ENCODE measurements at places on chromosomes 7 and 10.
A peak's percentile ranks its signal among the peaks of the same experiment; 100 is the strongest.

DNA sequence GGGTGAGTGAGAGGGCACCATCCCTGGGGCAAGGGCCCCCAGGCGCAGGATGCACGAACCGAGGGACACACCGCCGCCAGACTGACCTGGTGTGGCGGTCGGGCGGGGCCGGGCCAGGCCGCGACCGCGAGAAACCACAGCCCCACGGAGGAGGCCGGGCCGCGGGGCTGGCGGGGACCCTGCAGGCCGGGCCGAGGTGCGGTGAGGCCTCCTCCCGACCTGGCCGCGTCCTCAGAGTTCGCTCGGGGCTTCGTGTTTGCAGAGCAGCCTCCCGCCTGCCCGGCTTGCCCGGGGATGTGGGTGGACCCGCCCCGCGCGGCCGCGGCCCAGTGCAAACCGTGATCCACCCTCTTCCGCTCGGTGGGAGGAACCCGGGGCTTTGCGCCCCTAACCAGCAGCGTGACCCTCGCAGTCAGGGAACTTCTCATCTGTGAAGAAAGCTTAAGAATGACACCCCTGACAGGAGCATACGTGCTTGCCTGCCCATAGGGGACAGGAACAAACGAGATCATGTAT, 20.6 kb upstream of the HOXA13 start:
- DNase-seq = no peak

GRCh38 chr10:11483201-11484148, 128.0 kb downstream of the USP6NL start:
- DNase-seq = no peak

DNA sequence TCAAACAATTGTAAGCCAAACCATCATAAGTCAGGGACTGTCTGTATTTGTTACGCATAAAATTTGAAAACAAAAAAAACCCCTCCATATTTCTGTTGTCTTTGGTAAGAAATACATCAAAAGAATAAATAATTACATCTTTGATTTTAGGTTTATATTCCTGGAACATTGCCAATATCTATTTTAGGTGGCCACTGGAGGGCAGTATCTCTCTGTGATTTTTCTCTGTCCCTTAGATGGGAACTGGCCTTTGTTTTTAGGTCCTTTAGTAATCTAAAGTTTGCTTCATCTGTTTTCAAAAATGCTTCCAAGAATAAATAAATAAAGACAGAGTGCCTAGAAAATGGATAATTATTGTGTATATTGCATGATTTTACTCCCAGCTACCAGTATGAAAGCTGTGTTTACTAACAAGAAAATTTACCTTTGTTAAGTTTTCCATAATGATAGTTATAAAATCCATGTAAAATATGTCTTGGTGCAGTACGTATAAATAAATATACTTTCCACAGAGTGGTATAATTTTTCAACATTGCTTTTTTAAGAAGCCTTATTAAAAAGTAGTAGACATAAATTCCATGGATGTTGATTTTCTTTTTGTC, 64.2 kb downstream of the PHYHIPL start:
- DNase-seq = peak; percentile 78

GRCh38 chr7:24786941-24787340, 29.7 kb upstream of the GSDME start:
- DNase-seq = peak; percentile 77

DNA sequence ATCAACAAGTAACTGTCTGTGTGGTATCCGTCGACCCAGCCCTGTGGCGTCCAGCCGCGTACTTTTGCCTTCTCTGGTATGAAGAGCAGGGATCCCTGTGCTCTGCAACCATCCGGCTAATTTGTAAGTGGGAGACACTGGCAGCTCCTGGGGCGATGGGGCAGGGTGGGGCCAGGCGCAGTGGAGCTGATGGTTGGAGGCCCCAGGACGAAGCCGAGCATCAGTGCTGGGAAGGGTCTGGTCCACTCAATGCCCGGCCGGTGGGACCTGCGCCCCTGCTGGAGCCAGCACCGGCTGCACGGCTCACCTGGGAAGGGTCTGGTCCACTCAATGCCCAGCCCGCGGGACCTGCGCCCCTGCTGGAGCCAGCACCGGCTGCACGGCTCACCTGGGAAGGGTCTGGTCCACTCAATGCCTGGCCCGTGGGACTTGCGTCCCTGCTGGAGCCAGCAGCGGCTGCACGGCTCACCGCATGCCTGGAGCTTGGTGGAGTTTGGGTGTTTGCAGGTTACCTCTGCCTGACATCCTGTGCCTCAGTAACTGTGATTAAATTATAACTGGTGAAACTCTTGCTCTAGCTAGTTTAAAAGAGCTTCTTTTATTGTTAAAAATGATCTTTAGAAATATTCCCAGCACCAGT, 96.1 kb downstream of the NKX6-2 start:
- no peak for DNase-seq

DNA sequence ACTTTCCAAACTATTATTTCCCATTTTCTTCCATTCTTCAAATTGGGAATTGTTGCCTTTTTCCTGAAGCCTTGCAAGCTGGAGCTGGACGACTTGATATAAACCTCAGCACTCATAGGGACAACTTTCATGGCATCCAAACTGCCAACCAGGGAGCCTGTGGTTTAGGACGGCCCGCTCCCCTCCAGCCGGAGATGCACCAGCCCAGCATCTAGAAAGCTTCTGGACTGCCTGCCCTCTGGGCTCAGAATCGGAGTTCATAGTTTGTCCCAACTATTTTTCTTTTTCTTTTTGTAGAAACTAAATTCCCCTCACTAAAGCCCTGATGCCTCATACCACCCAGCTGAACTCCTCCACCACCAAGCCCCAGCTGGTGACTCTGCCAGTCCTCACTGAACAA, 200.3 kb downstream of the DNAJB6 start:
- no peak for DNase-seq

GRCh38 chr7:133780912-133781311, 346.2 kb upstream of the LRGUK start:
- no peak for DNase-seq

DNA sequence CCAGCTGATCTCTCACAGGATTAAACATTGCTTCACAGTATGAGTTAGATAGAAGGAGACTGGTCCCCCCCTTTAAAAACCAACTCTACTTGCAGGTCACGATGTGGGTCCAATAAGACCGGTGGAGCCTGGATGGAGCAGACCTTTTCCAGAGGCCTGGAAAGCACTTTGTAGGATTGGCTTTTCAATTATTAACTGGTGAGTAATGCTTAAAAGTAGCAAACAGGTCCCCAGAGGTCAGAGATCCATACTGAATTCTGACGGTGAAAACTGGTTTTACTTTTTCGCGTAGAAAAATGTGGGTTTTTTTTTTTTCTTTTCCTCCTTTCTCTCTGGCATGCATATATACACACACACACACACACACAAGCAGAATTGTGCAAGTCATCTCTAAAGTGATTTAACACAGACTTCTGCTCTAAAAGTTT, 74.9 kb upstream of the OGDHL start:
- DNase-seq = no peak

DNA sequence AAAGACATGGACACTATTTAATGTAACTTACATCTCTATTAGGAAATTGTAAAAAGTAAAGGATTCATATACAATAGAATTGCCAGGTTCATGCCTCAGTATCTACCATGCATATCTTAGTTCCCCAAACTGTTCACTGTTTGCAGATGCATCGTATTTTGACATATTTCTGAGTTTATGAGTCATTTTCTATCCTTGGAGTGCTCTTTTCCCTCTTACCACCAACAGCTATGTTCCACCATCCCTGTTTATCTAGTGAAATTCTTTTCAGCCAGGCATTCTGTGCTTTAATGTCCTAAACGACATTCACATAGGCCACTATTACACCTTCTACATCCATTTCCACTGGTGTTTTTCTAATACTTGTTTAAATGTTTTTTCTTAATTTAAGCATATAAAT, 139.4 kb upstream of the HPS1 start:
- no peak for DNase-seq

DNA sequence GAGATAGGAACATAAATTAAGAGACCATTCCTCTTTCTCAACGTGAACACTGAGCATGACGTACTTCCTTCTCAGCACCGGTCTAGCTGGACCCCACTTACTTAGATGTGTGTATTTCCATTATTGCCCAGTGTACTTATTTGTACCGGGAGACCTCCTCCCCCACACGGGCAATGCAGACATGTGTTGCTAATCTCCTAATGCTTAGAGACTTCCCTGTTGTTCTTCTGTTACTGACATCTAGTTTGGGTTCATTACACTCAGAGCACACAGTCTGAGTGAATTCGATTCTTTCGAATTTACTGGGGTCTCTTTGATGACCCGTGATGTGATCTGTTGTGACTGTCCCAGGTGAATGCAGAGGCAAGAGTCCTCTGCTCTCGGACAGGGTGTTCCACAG, 260.0 kb downstream of the MAD1L1 start:
- DNase-seq = no peak

- no peak for DNase-seq
Measured at GRCh38 chr7:136655414-136655813, 213.0 kb upstream of the CHRM2 start.

- peak; percentile 5 for DNase-seq
Measured at GRCh38 chr10:104657457-104657856, 16.4 kb downstream of the SORCS3 start.
